ENCODE measurements at places on chromosomes 7 and 10.
A peak's percentile ranks its signal among the peaks of the same experiment; 100 is the strongest.

DNA sequence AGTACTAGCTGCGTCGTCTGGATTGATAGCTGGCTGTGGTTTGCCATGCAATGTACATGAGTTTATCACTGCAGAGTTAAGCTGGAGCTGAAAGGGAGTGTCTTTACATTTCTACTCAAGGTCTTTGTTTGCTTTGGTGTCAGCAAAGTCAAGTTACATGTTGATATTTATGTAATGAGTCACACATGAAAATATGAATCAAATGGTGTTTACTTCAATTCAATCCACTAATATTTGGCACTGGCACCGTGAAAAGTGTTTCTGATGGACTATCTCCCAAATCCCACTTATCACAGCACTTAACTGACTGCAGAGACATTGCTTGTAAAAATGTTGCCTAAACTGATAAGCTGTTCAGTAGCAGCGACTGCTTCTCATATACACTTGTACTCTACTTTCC, 395.9 kb downstream of the TFEC start:
- no peak for DNase-seq

DNA sequence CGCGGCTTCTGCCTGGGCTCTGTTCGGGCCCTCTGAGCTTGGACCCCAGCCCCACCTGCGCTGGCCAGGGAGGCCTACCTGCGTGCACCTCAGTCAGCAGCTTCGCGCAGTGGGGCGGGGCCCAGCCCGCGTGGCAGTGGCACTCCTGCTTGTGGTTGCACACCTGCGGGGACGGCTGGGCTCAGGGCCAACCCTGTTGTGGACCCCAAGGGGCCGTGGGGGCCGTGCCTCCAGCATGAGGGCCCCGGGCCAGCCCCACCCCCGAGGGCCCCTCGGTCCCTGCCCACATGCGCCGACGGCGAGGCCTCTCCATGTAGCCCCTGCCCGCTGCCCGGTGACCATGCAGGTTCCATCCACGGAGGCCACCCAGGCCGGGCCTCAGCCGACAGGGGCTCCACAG, 7.3 kb downstream of the ADAM8 start:
- no peak for DNase-seq

DNA sequence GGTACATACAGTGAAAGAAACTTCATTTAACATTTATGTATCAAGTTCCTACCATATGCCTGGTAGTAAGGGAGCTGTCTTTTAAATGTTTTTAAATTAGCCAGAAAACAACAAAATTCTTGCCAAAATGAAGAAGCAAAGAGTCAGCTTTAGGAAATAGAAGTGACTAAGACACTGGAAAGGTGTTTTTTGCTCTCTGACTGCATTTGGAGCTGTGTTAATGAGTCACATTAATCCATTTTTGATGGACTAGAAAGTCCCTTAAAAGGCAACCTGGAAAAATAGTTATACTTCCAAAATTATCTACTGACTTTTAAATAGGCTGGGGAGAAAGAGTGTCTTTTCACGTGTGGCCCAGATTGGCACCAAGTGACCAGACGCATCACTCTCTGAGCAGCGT, 3.9 kb upstream of the COL17A1 start:
- no peak for DNase-seq

GRCh38 chr7:19128856-19129255, 11.4 kb upstream of the TWIST1 start:
- no peak for DNase-seq

GRCh38 chr10:69495666-69496065, 44.4 kb downstream of the TSPAN15 start:
- no peak for DNase-seq

GRCh38 chr7:129466796-129467195, 32.6 kb downstream of the STRIP2 start:
- DNase-seq, result no peak

- no peak for DNase-seq
Observed at GRCh38 chr7:101009629-101010028, 10.3 kb upstream of the MUC17 start.

DNA sequence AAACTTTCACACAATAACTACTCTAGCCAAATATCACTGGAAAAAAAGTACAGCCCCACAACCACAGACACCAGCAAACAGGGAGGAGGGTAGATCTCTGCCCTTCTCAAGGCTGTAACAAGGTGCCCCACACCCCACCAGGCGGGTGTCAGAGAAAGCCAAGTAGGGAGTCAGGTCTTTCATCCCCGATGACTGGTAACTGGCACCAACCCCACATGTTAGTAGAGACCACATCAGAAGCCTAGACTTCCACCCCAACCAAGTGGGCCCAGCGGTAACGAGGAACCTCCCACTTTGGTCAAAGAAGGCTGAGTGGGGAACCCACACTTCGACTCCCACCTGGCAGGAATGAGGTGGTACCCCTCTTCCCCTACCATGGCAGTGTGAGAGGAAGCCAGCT, 16.4 kb upstream of the RUFY2 start:
- DNase-seq, result peak; percentile 25

DNA sequence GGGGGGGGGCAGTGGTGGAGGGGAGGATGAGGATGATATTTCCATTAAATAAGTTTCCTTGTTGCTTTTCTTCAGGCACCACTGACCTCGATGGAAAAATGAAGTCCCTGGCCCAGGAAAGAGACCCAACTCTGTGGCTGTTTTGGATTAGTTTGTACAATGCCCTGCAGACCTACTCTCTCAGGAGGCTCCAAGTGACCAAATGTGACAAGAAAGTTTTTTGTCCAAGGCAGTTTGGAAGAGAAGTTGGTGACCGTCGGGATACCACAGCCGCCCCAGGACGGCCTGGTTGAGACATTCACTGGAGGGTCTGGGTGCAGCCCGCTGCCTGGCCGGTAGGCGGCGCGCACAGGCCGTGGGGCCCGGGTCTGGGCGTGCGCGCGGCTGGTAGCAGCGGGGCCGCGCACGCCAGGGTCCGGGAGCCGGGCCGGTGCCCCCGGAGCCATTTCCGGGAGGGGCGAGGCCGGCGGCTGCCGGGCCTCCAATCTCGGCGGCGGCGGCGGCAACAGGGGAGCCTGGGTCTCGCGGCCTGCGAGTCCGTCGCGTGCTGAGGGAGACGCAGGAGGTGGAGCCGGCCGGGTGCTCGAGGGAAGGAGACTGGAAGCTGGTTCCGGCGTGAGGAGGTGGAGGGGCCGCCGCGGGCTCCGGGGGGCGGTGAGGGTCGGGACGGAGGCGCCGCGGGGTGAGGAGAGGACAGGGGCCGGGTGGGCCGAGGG, at the start of gene SGPL1:
TSS of gene SGPL1 (plus strand) at position 445 of the 716 bp plus-strand sequence. CDS start 906 bp downstream, outside the sequence.
- DNase-seq, result peak; percentile 87

All from activated naive CD4-positive, alpha-beta T cell treated with Interleukin-2 at 50 U/mL for 16 hours (primary cell).